Erythroblast (primary cell): ENCODE measurements at places on chromosomes 13 and 19.

DNA sequence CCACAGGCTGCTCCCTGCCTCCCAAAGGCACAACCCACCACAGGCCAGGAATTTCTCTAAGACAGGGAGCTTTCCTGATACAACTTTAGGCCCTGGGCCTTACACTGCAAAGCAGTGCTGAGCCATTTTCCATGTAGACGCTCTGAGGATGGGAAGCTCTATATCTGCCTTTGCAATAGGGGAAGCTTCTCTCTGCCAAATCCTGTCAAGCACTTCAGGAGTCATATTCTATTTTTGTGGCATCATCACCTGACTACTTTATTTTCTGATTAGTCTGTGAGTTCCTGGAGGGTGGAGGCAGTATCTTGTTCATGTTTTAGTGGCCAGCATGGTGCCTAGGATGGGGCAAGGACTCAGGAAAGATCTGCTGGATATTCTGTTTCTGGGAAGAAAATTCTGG lies 382.0 kb downstream of the ZNF536 start:
- DNase-seq = no peak

GRCh38 chr13:27079421-27079958 lies 92.1 kb downstream of the USP12 start:
- no peak for DNase-seq

GRCh38 chr13:113548778-113549621 lies 35.6 kb upstream of the TFDP1 start:
- no peak for DNase-seq

DNA sequence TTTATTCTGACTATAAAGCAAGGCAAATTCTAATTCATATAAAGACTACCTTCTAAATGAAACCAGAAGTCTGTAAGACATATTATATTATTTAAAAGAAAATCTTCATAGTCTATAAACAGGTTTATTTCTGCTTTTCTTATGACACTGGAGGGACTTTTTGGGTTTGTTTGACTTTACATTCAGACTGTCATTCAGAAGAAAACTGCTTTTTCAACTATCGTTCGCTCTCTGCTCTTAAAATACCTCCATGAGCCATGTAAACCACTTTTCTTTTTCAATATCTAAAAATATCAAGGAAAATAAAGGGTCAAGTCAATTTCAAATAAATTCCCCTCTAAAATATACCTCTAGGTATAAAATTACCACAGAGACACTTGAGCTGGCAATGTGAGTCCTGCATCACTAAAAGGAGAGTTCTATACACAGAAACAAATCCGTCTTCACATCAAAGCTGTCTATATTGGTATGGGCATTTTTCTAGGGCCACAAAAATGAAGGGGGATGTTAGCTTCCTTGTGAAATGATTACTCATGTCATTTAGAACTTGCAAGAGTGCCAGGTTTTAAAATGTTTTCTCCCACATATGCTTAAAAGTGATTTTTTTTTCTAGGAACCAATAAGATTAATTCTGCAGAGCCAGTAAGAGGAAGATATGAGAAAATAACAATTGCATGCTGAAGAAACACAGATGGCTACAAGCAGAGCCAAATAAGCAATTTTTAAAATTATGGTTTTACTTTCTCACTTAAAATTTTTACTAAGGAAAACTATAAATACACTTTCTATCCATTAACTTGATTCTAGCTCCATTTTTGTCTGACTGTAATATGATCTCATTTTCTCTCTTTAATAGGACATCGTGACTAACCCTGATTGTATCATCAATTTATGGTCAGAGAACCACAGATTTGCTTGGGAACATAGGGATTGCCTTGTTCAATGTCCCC lies 181.8 kb downstream of the TBC1D4 start:
- DNase-seq = no peak

DNA sequence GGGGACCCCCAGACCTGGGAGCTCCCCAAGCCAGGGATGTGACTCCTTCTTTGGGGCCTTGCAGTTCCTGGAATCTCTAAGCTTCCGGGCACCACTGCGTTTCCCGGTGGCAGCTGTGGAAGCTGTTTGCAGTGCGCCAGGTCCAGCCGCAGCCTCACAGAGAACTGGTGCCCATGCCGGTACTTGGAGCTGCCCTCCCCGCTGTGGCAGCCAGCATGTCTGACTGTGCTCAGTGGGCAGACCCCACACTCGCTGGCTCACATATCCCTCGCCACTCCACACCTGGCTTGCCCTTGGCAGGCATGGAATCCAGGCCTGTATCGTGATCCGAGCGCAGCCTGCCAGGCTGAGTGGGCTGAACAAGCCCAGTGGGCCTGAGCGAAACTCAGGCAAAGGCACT lies 753.2 kb upstream of the PCDH20 start:
- no peak for DNase-seq

GRCh38 chr19:18214779-18215433 lies 11.1 kb upstream of the RAB3A start:
- no peak for DNase-seq

- DNase-seq = peak; percentile 67
Observed at GRCh38 chr19:50427997-50428425, 4.7 kb upstream of the MYBPC2 start.

GRCh38 chr13:107121793-107122192 lies 553.9 kb upstream of the ARGLU1 start:
- DNase-seq = no peak

- no peak for DNase-seq
Observed at GRCh38 chr13:58032676-58033460, 401.3 kb downstream of the PCDH17 start.

- no peak for DNase-seq
Observed at GRCh38 chr13:37139356-37139755, 33.9 kb upstream of the CSNK1A1L start.

DNA sequence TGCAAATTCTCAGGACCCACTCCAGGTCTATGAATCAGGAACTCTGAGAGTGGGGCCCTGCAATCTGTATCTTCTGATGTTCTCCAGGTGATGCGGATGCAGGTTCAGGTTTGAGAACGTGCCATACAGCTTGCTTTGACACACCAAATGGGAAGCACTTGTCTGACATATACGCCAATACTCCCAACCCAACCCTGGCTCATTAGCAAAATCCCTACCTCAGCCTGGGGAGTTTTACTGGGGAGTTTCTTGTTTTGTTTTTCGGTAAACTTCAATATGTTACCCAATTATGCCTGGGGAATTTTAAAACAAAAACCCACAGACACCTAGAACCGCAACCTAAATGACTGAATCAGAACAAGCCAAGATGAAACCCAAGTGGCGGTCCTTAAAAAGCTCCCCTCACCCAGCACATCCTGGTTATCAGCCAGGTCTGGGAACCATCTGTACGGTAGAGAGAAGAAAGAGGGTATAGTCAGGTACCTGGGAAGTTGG lies 41.2 kb downstream of the ABCC4 start:
- DNase-seq = no peak

DNA sequence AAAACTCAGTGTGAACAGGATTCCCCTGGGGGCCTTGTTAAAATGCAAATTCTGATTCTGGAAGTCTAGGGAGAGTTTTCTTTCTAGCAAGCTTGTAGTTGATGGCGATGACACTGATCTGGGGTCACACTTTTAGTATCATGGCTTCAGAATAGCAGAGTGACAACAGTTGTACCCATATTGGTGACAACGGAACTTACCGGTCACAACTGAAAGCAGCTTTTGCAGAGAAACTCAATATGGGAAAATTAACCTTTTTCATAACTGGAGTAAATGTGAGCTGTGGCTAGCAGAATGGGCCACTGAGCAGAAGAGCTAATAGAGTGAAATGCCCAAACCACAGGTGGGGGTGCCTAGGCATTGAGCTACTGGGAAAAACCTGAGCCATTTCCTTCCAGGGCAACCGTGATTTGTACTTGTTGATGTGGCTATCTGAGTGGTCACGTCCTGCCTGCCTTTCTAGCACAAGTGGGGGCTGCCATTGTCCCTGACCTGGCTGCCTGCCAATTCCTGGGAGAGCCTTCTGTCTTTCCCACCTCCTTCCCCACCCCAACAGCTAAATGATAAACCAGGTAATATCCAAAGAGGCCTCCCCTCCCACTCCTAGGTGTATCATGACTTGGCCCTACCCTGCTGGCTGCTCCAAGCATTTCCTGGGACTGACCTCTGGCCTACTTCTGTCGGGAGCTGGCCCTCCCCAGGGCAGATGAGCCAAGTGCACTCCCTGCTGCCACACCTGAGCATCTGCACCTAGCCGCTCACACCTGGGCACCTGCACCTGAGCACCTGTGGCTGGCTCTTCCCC lies 1.7 kb upstream of the SLC10A2 start:
- no peak for DNase-seq

- no peak for DNase-seq
Observed at GRCh38 chr13:106291006-106291405, 244.5 kb downstream of the EFNB2 start.

DNA sequence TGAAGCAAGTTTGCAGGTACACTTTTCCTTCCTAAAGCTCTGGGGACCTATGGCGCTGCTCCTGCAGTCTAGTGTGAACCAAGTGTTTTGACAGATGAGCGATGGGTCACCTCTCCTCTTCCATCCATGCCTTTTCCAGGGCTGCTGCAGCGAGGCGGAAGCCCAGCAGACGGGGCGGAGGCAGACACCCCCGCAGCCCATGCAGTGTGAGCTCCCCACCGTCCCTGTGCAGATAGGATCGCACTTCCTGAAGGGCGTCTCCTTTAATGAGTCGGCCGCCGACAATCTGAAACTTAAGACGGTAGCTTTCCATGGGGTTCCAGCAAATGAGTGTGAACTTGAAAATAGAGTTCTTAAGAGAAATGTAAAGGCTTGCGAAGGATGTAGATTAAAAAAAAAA lies 37.1 kb upstream of the GPI start:
- no peak for DNase-seq

DNA sequence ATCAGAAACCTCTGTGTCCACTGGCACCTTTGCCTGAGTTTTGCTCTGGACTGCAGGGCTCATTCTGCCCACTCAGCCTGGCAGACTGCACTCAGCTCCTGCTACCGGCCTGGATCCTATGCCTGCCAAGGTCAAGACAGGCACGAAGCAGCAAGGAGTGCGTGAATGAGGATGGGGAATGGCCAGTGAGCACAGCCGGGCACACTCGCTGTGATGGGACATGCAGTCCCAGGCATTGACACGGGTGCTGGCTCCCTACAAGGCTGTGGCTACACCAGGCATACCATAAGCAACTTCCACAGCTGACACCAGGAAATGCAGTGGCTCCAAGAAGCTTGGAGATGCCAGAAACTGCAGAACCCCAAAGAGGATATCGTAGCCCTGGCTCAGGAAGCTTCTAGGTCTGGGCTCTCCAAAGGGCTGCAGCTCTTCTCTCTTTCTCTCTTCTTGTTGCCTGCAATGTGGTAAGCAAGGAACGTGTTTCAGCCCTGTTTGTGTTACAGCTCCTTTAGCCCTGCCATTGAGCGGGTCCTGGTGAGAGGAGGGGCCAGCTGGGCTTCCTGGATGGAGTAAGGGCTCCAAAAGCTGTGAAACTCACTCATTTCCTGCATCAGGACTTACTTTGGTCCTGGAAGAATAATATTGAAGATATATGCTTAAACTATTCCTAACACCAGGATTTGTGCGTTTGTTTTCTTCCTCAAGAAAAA lies 832.6 kb upstream of the SLITRK5 start:
- DNase-seq = no peak

GRCh38 chr19:34454091-34454490 lies 25.9 kb downstream of the UBA2 start:
- no peak for DNase-seq

- no peak for DNase-seq
Observed at GRCh38 chr19:50897191-50897607, 14.0 kb downstream of the KLK4 start.

GRCh38 chr13:49450105-49450819 lies 6.2 kb downstream of the SETDB2 start:
- DNase-seq = no peak

DNA sequence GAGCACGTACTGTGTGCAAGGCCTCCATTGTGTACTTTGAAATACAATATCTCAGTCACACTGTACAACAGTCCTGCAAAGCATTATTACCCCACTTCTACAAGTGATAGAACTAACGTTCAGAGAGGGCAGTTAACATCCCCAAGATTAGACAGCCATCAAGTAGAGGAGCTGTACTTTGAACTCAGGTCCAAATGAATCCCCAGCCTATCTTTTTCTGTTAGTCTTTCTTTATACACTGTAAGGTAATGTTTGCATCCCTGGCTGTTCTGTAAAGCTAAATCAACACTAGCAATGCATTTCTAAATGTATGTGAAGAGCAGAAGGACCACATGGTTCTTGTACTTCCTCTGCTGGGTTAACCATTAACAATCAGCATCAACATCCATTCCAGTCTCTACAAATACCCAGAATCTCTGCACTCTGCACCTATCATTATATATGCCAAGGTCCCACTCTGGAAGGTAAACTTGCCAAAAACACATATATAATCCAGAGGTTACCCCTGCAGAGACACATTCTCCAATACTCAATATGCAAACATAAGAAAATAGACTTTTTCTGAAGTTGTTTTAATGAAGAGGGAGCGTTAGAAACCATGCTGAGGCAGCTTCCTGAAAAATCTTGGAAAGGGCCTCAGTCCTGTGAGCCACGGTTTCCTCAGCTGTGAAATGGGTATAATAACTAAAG lies 182.3 kb downstream of the MZT1 start:
- DNase-seq = no peak

DNA sequence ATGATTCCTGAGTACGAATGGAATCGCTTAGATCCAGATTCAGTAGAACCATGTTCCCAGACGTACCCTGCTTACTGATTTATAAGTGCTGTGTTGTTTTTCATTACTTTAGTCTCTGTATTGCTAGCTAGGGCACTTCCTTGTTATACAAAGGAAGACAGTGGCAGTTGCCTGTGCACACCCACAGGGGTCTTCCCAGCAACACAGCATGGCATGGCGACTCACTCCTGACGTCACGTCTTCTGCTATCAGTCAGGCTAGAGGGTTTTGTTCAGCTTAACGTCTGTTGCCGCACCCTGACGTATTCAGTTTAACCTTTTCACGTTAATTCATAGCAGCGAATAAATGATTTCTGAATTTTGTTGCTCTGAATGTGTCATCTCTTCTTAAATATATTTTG lies 295.1 kb downstream of the MYO16 start:
- DNase-seq = no peak

GRCh38 chr13:27933580-27934328 lies 14.0 kb downstream of the PDX1 start:
- DNase-seq = no peak

- no peak for DNase-seq
Observed at GRCh38 chr19:17553256-17553655, 2.2 kb upstream of the COLGALT1 start.

GRCh38 chr13:39786091-39786490 lies 130.6 kb downstream of the COG6 start:
- no peak for DNase-seq
